ENCODE measurements at places on chromosomes 2 and 18.

DNA sequence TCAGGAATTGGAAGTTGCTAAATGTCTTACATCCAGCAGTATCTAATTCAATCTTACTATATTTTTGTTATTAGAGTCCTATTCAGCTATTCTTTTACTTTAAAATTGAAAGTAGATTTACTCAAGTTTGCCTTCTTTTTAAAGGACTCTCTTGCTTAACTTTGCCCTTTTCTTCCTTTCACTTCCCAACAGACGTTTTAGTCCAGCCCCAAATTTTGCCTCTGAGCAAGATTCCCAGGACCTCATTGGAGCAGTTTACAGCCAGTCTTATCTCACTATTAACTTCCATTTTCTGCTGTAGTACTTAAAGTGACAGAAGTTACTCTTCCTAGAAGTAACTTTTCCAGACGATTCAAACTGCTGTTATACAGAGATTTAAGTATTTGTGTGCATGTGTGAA lies 1.7 kb upstream of the PRKD3 start:
- no peak for DNase-seq

GRCh38 chr2:105405291-105405690 lies 6.4 kb upstream of the FHL2 start:
- no peak for DNase-seq

GRCh38 chr2:151837926-151838325 lies 9.7 kb upstream of the ARL5A start:
- DNase-seq: no peak

GRCh38 chr2:55001716-55002115 lies 48.5 kb downstream of the RTN4 start:
- DNase-seq: no peak

DNA sequence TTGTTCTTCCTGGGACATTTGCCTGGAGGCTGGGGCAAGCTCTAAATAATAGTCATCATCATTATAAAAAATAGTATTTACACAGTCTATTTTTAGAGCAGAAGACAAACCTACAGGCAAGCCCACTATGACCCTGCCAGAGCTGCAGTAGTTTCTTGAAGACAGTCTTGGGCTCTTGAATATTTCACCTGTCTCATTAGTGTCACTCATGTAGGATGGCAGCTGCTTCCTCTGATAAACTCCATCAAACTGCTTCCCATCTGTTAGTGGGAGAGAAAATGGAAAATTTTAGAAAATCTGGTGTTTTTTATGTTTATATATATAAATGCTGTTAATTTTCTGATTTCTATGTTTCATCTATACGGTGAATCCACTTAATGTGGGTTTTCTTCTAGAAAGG lies 8.5 kb upstream of the CYRIA start:
- no peak for DNase-seq

DNA sequence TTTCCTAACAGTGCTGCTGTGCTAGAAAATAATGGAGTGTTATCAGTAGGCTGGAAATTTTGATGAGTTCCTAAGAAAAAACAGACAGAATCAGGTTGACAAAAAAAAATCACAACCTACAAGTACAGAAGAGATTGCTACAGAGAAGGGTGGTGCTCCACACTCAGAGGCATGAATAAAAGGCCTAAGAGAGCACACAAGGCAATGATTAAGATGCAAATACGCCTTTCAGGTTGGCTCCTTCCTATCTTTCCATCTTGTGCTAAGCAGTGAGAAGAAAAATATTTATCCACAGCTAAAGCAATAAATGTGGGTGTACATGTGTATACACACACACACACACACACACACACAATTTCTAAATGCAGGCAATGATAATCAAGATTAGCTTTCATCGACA lies 130.6 kb upstream of the UBE2E3 start:
- no peak for DNase-seq

DNA sequence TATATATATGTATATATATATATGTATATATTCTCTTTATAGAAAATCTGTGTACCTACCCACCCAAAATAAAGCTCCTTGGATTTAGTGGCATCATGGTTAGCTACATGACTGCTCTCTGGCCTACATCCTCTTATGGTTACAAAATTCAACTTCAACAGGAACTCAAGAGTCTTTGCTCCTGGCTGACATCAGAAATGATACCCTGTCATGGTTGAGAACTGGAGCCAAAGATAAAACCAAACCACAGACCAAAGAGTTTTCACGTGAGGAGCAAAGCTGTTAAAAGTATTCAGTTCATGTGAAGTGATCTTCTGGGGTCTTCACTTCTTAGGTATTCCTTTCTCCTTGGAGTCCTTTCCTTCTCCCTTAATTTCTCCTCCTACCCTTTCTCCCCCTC lies 476.3 kb downstream of the SOX11 start:
- no peak for DNase-seq

- DNase-seq: no peak
Measured at GRCh38 chr2:165637396-165637795, 156.7 kb downstream of the GALNT3 start.

DNA sequence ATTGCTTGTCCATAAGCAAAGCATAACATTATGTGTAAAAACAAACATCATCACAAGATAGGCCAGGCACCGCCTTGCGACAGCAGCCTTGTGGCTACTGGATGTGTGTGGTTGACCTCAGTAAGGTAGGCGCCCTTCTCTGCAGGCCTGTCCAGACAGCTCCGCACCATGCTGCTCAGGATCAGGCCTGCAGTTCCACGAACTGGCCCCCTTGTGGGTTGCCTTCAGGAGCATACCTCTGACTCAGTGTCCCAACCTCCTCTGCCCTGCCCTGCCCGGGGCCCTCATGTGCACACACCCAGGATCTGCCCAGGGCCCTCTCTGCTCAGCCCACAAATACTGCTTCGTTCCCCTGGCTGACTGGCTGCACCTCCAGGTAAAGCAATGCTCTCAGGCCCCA lies 16.1 kb upstream of the ZNF236 start:
- DNase-seq: no peak

DNA sequence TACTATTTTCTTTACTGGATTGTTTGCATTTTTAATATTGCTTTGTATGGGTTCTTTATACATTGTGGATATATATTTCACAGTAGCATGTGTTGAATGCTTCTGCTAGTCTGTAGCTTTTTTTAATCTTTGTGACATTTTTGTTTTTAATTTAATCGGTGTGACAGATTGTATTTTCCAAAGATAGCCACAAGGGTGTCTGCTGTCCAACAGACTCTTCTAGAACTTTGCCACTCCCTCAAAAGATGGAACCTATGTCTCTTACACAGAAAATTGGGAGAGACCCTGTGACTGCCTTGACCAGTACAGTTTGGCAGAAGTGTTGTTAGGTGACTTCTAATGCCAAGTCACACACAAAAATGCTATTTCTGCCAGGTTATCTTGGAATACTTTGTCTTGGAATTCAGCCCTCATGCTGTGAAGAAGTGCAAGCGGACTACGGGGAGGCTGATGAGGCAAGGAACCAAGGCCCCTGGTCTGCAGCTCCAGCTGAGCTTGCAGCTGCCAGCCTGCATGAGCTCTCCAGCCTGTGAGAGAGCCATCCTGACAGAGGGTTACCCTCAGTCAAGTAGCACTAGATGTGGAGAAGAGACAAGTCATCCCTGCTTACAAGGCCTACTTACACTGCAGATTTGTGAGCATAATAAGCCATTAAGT lies 110.8 kb downstream of the TDRD15 start:
- DNase-seq: no peak

DNA sequence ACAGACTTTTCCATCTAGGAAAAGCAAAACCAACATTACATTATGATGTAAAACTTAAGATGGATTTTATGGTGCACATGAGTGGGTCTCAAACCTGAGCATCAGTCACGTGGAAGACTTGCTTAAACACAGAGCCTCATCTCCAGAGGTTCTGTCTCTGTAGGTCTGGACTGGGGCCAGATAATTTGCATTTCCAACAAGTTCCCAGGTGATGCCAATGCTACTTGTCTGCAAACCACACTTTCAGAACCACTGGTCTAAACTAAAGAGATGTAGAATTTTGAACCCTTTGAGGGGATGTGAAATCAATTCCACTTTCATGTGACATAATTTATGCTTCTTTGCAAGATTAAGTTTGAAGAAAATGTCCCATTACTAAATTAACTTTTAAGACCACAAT lies 522.8 kb downstream of the MBD2 start:
- DNase-seq: no peak

DNA sequence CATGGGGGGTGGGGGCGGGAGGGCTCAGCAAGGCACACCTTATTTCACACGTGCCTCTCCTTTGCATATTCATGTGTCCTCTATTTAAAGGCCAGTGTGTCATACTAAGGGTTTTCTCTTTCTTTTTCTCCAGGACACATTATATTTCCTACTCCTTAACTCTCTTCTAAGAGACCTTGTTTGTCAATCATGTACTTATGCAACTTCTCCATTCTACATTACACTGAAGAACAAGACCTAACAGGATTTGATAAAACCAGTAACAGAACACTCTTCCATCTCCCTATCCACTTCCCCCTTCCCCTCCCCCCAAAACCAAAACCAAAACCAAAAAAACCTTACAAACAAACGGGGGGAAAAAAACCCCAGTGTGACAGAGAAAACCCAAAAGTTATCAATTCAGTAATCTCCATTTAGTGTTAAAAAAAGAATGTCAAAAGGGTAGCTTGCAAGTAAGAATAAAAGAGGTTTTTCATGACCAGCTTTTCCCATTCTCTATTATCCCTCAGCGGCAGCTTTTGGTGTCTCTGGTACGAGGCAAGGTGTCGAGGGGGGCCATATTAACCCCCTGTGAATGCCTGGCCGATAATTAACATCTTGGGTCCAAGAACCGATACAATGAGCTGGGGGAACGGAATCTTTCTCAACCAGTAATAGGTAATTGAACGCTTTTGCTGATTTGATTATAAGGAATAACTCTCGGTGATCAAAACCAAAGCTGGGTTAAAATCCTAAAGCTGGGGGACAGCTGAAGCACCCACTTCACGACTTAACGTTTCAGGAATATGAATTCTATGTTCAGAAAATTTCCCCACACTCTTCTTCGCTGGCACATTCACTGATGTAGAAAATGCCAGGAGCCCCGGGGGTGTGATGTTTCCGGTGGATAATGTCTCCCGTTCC lies 191.0 kb upstream of the TCF4 start:
- no peak for DNase-seq

DNA sequence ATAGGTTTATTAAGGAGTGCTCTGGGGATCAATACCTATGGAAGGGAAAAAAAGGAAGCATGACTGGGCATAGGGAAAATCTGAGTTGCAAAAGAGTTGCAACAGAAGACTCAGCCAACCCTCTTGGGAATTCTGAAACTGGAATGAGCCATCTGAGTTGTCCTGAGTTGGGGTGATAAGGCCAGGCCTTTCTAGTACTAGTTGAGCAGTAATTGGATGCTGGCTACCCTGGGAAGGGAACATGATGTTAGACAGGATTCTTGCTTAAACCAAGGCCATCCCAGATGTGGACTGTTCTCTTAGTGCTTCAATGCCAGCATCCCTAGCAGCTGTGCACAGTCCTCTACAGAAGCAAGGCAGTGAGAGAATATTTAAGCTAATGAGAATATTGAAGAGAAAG lies 348.8 kb upstream of the GULP1 start:
- no peak for DNase-seq
